ENCODE measurements at places on chromosomes 6 and 20.

DNA sequence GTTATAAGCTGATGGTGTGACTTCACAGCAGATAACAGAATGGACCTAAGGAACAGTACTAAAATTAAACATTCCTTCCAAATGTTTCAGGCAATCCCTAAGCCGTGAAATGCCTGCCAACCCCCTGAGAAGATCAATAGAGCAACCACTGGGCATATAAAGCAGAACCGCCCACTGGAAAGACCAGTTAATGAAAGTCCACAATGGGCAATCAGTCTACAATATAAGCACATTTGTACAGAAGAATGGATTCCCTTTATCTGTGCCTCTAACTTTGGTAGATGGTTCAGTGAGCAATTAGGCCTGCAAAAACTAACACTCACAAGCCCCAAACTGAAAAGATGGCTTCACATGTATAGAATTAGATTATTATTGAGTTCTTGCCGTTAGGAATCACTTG lies 286.6 kb downstream of the UBE3D start:
- no peak for DNase-seq

DNA sequence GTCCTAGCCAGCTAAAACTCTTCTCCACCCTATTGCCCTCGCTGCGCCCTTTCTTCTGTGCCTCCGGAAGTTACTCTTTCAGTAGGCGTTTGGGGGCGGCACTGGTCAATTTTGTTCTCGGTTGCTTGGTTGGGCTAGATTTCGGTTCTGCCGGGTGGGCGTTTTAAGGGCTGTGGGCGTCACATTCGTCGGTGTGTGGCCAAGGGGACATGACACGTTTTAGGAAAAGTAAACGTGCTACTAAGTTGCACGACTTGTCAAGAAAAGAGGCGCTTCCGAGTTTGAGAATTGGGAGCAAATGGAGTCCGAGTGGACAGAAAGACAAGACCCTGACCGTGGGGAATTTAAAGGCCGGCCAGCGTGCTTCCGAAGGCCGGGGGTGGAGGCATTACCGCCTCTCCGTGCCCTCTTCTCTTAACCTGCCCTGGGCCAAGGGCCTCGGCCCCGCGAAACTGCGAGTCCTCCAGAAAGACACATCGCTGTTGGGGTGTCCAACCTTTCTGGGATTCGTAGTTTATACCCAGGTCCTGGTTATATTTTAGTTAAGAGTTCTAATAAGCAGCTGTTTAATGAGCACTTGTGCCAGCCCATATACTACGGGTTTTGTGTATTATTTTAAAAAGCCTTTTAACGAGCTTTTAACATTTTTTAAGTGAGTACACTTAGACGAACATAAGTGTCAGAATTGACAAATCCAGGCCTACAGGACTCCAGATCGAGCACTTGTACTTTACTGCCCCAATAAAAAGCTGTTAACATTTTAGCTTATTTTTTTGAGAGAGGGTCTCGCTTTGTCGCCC lies 664 bp upstream of the BAG6 start:
- peak; percentile 97 for DNase-seq

DNA sequence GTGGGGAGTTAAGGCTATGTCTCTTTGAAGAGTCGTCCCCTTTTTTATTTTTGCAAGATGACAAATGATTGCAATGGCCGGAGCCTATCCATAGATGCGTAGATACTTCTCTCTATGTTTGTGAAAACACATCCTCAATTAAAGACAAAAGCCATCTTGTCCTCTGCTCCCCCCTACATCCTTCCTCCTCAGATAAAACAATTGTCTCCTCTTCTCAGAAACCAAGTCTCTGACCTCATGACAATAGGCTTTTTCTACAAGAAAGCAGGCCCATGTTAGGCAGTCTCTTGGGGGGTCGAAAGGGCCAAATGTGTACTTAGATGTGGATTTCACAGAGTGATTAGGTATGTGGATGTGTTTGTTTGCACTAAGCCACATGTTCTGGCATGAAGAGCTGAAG lies 51.1 kb upstream of the SSTR4 start:
- DNase-seq, result no peak

DNA sequence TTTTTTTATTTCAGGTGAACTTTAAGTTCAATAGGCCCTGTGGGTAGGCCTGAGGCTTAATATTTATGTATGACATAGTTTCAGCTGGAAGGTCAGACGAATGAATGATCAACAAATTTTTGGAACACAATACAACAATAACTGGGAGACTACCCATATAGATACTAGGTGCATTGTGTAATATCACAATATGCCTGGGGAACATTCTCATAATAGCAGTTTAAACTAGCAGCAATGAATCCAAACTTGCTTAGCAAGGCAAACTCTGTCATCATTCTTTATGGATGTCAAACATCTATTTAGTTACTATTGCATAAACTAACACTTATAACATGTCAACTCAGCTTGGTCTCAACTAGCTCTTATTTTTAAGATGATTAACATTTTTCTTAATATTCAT lies 49.3 kb downstream of the ELOVL4 start:
- no peak for DNase-seq

GRCh38 chr6:20135677-20136268 lies 76.5 kb downstream of the MBOAT1 start:
- no peak for DNase-seq

- DNase-seq, result peak; percentile 23
Measured at GRCh38 chr6:72930556-72931132, 294.7 kb downstream of the KHDC1L start.
